Cardiac muscle cell (in vitro differentiated cells and primary cell): ENCODE measurements at places on chromosomes 5 and 9.

DNA sequence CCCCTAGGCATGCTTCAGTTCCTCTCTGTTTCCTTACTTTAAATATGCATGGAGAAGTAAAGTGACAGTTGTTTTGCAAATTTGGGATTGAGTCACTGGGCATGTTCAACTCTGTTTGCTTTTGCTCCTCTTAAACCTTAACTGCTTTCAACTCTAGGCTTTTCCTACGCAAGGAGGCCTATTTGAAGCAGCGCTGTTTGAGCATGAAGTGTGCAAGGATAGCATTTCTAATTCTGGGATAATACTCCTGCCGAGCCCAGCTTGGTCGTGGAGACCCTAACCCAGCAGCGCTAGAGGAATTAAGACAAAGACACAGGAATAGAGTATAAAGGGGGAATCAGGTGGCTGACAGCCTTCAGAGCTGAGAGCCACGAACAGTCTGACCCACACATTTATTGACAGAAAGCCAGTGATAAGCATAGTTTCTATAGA lies 803.4 kb upstream of the CDH10 start:
- peak; percentile 36 for DNase-seq

DNA sequence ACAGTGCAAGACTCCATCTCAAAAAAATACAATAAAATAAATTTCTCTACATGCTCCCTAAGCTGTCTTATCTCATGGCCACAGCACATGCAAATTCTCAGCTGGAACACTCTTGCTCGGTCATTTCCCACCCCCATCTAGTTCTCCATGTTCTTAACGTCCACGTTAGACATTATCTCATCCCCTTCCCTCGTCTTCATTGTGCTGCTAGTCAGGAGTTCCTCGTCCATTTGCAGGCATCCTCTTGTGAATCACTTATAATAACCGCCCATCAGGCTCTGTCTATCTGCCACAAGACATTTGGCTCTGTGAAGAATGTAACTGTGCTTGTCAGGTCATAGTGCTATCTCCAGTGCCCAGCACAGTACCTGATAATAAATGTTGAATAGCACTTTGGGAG lies 32.9 kb upstream of the GOLGA1 start:
- DNase-seq, result no peak

DNA sequence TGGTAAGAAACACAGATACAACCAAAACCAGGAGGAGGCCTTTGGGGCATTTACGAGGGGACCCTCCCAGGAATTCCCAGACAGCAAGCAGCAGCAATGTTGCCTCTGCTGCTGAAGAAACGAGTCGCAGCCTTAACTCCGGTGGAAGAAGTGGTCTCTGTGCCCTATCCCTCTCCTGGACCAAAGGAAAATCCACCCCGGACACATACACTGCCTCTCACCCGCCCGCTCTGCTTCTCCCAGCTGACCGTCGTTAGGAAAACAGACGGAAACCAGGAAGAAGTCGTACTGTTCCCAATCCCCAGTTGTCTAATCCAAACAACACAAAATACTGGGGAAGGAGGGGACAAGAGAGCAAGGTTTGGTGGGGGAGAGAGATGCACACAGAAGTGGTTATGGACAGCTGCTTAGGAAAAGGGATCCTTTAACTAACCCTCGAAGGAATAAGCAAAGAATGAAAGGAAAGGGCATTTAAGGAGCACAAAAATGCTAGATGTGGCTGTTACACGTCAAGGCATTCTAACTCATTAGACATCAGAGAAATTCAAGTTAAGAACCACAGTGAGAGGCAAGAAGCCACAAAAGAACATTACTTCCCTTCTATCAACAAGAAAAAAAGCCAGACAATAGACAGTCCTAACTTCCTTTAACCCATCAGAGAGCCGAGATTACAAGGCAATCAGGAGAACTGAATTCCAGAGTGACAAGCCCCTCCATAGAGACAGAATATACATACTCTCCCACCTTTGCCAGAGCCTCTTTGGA lies 71.9 kb downstream of the ACTL7B start:
- DNase-seq, result no peak

DNA sequence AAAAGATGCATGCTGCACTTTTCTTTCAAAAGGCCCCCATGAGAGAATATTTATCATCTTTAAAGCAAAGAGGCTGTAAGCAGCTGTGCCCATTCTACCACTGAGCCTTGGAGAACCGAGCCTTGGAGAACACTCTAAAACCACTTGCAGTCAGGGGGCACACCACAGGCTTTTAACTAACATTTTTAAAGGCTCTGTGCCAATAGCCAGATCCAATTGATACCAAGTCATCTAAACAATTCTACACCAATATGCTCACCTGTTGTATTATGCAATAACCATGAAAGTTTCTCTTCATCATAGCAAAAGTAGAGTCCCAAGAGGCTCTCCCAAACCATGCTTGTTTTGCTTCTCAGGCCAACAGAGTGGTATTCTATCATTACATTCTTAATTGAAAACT lies 1090.5 kb upstream of the SEMA6A start:
- no peak for DNase-seq

DNA sequence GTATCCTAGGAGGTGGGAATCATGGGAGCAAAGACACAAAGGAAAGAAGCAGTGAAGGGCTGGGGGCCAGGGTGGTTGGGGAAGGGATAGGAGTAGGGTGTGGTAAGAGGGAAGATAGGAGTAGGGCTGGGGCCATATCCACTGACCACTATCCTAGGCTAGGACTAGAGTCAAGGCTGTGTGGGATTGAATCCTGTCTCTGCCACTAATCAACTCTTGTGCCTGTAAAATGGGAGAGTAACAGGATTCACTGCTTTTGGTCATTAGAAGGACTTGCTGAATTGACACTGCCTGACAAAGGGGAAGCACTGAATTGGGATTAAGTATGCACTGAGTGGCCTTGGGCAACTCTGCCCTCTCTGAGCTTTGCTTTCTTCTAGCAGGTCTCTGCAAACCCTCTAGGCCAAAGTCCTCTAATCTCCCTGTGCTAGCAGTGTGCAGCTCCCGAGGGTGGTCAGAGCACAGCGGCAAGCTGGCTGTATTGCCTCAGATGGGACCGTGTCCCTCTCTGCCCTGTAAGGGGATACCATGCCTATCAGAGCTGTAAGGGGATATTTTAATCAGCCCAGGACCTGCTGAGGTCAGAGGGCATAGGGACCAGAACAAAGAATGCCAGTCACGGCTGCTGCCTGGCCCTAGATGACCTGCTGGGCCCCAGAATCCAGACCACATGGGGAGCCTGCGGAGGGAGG lies 12.4 kb upstream of the DAB2IP start:
- no peak for DNase-seq

GRCh38 chr5:58259685-58260152 lies 200.2 kb downstream of the PLK2 start:
- DNase-seq, result peak; percentile 64

- DNase-seq, result no peak
These were observed 331.6 kb downstream of the CDH12 start for GRCh38 chr5:22521521-22521920.
